CD4-positive, alpha-beta T cell treated with Interleukin-17A for 1 hour (primary cell): ENCODE measurements at places on chromosomes 4 and X.

DNA sequence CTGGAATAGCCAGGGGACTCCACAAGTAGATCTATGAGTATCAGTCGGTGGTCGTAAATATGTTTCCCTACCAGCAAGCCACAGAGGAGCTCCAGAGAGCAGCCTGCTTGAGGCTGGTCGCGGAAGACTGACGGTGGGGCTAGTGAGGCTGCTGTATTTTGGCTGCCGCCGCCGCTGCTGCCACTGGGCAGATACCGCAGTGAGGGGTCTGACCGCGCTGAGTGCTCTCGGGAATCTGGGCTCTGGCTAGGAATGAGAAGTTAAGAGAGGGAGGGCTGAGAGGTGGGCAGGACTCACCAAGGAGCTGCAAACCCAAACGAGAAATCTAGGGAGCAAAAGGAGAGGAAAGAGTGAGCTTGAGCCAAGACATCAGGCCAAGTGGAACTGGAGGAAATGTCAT lies at the start of gene EXOC1L:
Gene EXOC1L (plus strand): TSS at position 157 of the 400 bp plus-strand sequence. CDS start 237 bp downstream, at position 394.
- DNase-seq: no peak

- DNase-seq: peak; percentile 83
Observed at GRCh38 chr4:102449751-102450352, 51.3 kb upstream of the NFKB1 start.

DNA sequence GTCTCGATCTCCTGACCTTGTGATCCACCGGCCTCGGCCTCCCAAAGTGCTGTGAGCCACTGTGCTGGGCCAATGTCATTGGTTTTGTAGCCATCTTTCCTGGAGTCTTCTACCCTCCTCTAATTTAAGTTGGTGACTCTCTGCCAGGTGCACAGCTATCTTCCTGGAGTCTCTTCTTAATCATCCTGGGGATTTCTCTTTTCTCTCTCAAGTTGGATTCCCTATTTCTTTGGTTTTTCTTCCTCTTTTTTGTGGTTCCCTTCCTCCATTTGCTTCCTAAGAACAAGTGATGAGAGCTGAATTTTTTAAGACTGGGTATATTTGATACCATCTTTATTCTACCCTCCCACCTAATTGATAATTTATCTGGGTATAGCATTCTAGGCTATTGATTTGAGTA lies 113.8 kb downstream of the SYNPO2 start:
- no peak for DNase-seq

GRCh38 chrX:39805825-39806224 lies 291.9 kb downstream of the BCOR start:
- DNase-seq: no peak

DNA sequence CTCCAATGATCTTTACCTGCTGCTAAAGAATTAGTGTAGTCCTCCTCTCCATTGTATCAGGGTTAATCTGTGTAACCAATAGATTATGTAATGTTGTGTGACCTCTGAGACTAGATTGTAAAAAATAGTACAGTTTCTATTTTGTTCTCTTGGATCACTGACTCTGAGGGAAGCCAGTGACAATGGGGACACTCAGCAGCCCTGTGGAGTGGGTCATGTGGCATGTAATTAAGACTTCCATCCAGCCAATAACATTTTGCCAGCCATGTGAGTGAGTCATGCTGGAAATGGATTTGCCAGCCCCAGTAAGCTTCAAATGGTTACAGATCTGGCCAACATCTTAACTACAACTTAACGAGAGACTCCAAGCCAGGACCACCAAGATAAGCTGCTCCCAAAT lies 332.3 kb downstream of the PTTG2 start:
- no peak for DNase-seq
